Activated gamma-delta T cell treated with anti-CD3 and anti-CD28 coated beads, Interleukin-2, amount 50 U/mL, for 16 hours (primary cell): ENCODE measurements at places on chromosomes 4 and X.

DNA sequence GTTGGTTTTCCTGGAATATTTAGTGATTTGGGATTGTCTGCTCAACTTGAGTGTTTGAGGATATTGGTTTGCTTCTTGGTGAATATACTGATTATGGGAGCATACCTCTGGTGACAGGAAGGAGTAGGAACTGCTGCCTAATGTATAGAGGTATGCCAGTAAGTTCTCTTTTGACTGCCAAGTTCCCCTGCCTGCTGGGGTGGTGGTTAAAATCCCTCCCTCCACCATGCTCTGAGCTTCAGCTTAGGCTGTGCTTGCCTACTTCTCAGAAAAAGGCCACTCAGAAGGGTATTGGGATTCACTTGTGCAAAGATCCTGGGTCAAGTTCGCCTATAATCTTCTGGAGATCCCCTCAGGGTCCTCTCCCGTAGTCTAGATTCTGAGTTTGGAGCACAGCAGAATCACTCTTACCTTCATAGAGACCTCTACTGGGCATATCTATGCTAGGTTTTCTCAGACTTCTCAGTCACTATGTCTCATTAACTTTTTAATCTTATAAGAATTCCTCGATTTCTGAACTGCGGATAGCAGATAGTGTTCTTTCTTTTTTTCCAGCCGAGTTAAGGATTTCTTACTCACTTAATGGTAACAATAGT lies 44.7 kb upstream of the DCK start:
- no peak for DNase-seq

- DNase-seq = no peak
Measured at GRCh38 chrX:108250654-108251579, 159.3 kb downstream of the ATG4A start.

DNA sequence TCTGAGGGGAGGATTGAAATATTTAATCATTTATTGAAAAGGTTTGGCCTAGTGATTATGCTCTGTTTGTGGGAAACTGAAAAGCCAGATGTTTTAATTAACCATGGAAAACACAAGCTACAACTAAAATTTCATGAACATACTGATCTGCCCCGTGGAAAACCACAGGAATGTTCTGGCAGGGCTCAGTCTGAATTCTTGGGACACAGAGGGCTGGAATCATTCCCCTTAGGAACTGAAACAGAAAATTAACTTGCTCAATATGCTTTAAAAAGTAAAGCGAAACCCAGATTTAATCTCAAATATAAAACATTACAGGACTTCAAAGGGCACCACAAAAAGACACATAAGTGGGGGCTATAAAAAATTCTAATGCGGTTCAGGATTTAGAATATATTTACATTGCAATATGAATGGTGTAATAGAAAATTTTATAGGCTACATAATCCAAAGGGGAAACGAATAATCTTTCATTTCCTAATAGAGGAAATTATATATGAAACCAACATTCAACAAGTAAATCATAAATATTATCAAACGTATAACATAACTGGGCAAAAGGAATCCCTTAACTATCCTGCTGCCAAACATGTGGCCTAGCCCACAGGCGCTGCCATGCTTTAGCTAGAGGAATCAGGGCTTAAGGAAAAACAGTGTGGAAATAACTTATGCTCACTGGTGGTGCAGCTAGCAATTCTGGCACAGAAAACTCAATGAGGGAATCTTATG lies 70.9 kb downstream of the APBB2 start:
- no peak for DNase-seq

DNA sequence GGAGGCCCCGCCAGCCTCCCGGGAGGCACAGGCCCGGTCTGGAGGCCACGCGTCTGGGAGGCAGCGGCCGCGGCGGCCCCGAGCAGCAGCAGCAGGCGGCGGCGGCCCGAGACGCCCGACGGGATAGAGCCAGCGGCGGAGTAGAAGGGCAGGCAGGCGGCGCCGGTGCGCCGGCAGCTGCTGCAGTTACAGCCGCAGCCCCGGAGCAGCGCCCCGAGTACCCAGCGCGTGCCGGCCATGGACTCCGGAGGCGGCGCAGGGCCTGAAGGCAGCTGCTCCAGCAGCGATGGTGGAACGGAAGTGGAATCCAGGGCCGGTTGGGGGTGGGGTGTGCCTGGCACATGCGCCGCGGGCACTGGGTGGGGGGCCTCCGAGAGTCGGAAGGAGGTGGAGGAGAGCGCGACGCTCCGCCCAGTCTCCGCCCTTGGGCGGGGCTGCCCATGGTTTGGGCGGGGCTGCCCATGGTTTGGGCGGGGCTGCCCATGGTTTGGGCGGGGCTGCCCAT lies at the start of gene GRSF1:
Gene GRSF1, minus strand, starts transcription at position 302 of the 505 bp plus-strand sequence. Its CDS starts 63 bp downstream, at position 239.
- DNase-seq = peak; percentile 92

GRCh38 chrX:118499295-118499694 lies 3.7 kb downstream of the DOCK11 start:
- no peak for DNase-seq

GRCh38 chr4:33724685-33725084 lies 2519.6 kb downstream of the ARAP2 start:
- no peak for DNase-seq

DNA sequence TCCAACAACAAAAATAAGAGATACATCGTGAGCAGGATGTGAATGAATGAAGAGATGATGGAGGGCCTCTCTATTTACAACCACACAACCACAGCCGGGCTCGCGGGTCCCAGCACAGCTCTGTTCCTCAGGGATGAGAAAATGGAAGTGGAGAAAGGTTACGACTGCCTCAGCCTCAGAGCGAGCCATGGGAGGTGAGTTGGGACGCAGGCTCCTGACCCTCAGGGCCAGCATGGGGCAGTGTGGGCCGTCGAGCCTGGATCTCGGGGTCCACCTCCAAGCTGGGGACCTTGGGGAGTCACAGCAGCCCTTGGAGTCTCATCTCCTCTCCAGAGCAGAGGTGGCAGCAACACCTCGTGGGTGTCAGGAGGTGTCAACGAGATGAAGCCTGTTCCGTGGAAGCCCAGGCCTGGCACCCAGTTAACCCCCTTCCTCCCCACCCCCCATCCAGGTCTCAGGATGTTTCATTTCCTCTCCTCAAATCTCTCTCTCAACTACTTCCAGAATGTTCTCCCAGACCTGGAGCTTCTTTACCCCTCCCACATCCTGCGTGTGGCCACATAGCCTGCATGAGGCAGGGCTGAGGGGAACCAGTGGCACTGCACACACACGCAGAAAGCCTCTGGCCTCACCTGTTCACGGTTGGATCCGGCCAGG lies 25.9 kb downstream of the C4orf50 start:
- DNase-seq = no peak

- no peak for DNase-seq
Measured at GRCh38 chr4:40204507-40205258, 7.9 kb downstream of the RHOH start.

DNA sequence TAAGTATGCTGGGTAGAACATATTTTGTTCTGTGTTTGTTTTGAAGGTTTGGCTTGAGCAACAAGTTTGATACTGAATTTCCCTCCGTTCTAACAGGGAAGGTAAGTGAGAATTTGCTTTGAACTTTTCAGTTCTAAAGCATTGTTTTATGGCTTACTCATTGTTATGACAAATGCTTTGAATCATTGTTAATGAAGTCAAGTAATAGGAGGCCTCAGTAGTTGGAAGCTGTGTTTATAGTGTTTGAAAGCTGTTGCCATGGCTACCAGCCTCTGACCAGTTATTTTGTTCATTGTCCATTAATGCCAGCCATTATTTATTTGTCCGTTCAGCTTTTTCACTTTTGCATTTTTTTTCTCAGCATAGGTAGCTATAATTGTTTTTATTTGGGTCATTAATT lies 14.4 kb downstream of the CHIC1 start:
- DNase-seq = no peak

DNA sequence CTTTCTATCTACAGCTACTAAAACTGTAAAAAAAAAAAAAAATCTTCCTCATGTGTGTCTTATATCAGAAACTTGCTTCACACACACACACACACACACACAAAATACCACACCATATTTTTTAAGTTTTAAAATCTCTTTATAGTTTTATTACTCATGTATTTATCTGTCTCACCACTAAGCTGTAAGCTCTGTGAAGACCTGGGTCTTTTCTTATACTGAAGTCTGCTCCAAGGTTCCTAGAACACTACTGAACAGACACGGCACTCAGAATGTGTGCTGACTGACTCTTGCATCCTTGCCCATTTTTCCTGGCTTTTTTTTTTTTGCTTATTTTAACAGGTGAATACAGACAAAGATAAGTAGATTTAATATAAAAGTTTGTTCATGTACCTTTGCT lies 135.6 kb upstream of the CXXC4 start:
- no peak for DNase-seq

GRCh38 chr4:118968813-118969212 lies 80.2 kb downstream of the SYNPO2 start:
- DNase-seq = no peak

DNA sequence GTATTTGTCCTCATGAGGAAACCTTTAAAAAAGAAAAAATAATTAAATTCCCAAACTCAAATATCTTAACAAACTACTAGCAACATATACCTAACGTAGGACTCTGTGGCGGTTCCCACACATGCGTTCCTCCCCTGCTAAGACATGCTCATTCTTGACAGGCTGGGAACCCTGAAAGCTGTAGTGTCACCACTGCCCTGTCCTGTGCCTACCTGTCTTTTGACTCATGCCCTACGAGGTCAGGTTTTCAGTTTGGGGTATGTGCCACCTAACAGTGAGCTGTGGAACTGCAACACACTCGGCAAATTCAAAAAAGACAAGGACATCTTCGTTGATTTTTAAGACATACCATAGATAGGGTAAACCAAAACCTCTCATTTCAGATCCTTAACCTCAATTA lies 17.8 kb downstream of the IDS start:
- no peak for DNase-seq

- no peak for DNase-seq
Measured at GRCh38 chr4:140233791-140234696, 80.1 kb upstream of the MAML3 start.

- no peak for DNase-seq
Measured at GRCh38 chrX:123570011-123570590, 162.8 kb downstream of the THOC2 start.

DNA sequence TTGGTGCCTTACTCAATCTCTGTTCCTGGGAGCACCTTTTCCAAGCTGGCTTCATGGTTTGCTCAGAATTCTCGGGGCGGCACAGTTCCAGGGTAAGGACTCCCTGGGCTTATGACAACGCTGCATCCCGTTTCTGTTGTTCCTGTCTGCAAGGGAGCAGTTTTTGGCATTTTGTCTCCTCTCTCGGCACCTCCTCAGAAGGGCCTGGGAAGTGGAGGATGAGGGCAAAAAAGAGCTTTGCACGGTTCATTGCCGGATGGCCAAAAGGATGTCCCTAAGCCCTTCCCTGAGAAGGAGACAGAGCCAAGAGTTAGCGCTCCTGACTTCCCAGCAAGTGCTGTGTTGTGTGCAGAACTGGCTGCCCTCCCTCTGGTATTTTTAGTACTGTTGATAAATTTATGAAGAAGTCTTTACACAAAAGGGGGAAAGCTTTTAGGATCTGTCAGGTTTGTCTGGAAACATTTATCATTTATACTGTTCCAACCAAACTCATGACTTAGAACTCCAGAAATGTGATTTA lies 13.4 kb downstream of the SRD5A3 start:
- no peak for DNase-seq

DNA sequence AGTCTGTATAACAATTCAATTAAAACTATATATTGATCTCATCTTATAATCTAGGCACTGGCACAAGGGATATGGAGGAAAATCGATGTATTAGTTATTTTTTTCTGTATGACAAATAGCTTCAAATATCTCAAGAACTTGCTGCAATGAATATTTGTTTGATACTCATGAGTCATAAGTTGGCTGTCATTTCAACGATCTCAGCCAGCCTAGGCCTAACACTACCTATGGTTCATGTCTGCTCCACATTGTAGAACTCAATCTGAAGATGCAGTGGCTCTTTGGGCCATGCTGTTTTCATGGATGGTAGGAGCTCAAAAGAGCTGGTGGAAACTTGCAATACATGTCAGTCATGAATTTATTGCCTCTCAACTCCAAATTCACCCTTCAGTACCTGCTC lies 44.7 kb downstream of the MAGEB17 start:
- no peak for DNase-seq

DNA sequence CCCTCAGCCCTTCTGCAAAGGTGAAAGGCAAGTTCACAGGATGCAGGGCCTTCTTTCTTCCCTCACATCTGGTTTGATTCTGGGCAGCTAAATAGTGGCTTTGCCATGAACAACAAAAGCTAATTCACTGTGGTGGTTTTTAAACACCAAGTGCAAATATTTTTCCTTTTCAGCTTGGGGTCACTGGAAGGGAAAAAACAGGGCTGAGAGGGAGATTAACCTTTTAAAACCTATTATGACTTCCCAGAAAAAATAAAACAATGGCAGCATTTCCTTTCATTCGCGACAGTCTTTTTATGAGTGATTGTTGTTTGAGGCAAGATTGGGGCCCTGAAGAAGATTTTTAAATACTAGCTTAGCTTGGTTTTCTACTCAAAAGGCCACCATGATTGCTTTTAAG lies 103.7 kb upstream of the SCML1 start:
- no peak for DNase-seq

GRCh38 chr4:17624821-17625220 lies 10.4 kb downstream of the MED28 start:
- DNase-seq = no peak

GRCh38 chrX:25523574-25524540 lies 508.1 kb upstream of the ARX start:
- no peak for DNase-seq

DNA sequence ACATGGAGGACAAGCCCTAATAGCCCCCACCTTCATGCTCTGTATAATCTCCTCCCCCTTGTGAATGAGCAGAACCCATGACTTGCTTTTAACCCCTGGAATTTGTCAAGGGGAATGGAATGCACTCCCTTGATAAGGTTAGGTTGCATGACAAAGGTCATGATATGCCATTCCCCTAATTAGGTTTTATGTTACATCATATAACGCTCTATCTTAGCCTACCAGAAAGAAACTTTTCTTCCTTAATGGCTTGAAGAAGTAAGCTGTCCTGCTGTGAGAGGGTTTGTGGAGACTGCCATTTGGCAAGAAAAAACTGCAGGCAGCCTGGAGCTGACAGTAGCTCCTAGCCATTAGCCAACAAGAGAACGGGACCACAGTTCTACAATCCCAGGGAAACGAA lies 399.8 kb upstream of the MAD2L1 start:
- DNase-seq = no peak

DNA sequence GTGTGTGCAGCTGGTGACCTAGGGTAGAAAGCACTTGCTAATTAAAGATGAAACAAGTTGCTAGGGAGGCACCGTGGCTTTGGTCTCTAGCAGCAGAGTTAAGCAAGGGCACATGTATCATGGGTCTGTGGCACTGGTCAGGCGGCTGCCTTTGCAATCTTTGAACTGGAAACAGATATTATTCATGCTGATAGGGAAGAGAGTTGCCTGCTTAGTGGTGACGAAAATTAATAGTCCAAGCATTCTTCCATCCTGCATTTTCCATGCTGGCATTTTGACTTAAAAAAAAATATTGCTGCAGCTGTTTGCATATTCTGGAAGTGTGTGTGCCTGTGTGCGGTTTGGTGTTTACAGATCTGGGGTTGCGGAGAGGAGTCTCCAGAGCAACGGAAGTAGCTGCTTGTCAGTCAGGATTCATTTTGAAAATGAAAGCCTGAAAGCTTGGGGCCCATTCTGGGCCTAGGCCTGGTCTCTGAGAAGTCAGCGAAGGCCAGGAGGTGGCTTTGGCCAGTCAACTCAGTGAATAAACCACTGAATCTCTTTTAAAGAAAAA lies 2.3 kb upstream of the SOWAHD start:
- DNase-seq = peak; percentile 14
